ENCODE measurements at places on chromosomes 2 and 18.

DNA sequence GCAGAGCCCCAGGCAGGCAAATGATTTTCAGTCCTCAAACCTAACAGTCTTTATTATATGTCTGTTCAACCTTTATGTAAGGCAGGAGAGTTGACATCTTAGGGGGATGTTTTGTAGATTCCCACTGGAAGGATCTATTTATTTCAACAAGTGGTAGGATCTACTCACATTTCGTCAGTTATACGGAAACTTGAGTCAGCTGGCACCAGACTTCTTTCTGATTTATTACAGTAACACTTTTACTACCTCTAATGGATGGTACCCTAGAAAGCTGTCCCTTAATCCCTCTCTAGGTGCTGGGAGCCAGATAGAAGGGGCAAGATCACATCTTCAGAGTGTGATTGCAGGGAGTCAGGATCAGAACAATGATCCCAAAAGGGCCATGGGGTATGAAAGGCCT lies 2.1 kb upstream of the RPL31 start:
- DNase-seq = no peak

GRCh38 chr2:237438080-237438940 lies 24.3 kb upstream of the COL6A3 start:
- DNase-seq = peak; percentile 6

DNA sequence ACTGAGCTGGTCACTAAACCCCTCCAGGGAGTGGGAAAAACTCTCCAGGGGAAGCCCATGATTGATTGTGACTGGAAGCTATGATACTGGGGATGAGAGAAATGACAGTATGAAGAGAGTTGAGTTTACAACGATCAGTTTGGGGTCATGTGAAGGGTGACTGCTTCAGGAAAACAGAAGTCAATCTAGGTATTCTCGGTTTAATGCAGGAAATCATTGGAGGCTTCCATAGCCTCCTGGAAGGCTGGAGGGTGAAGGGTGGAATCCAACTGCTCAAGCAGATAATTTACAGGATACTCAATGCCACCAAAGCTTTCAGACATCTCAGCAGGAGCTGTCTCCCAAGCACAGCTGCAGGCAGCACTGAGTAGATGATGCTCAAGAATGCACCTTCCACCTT lies 154.6 kb downstream of the ZNF516 start:
- DNase-seq = no peak

DNA sequence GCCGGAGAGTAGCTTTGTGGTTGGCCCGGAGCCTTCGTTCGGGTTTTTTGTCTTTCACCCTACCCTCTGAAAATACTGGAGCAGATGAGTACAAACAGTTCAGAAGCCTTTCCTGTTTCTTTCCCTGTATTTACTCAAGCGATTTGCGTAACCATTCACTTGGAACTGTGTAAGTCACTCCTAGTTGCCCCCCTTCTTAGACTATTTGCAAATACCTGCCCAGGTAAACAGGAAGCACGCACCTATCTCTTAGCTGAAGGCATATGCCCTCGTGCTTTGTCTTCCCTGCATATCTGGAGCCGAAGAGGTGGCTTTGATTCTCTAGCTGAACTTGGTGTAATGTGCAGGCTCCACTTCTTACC lies 1.4 kb downstream of the KCNS3 start:
- no peak for DNase-seq

Data from NCI-H1092 treated with DMSO at 0.1 percent for 48 hours (cell line).